ENCODE measurements at places on chromosomes 12 and 14.

GRCh38 chr12:132352896-132353800 is 23.8 kb upstream of the GALNT9 start:
- DNase-seq: no peak

GRCh38 chr14:95833429-95833828 is 43.2 kb upstream of the TUNAR start:
- no peak for DNase-seq

DNA sequence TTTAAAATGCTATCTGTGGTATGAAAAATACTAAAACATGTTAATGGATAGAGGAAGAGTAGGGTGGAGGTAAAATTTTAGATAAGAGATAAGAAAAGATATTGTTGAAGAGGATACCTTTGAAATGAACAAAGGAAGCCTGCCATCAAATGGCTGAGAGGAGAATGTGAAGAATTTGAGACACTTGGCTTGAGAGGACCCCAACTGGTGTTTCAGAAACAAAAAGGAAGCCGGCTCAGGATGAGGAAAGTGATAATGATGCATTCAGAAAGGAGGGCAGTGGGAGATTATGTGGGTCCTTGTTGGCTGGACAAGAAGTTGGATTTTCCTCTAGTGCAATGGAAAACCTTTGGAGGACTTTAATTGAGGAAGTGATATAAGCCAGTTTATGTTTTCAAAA is 264.4 kb downstream of the DUSP6 start:
- DNase-seq: no peak

DNA sequence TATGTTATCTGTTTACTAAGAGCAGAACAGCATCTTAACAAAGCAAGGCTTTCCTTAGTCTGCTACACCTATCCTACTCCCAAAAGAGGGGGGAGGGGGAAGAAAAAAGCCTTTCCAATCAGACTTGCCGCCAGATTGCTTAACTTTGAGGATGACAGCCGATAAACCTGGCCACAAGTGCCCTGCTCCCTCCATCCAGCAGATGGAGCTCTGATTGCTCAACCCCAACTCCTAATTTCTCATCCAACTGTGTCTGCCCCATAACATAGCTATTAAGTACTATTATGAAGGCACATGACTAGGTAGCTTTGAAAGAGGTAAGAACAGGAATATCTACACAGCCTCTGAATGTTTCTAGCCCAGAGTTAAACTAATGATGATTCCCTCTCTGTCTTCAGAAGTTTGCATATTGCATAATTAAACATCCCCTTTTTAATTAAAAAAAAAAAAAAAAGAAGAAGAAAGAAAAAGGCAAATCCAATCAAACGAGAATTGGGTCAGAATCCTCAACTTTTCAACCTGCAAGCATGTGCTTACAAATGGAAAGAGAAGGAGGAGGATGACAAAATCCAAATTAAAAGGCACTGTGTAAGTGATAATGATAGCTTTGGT is 247.4 kb downstream of the GALC start:
- peak; percentile 36 for DNase-seq

GRCh38 chr14:53473480-53473879 is 320.4 kb upstream of the DDHD1 start:
- DNase-seq: no peak

DNA sequence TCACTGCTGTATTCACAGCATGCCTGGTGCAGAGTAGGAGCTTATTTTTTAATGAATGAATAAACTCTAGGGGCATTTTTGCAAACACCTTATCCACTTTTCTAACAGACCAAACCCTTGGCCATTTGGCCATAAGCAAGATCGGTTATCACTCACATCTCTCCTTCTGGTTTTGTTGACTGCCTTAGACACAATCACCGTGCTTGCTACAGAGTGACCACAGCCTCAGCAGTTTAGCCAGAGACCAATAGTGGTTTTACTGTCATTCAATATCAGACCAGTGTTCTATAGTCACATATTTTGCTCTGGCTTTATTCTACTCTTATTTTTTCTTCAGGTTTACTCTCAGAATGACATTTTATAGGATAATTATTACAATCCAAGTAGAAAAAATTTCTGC is 2.2 kb downstream of the KLRB1 start:
- DNase-seq: no peak

DNA sequence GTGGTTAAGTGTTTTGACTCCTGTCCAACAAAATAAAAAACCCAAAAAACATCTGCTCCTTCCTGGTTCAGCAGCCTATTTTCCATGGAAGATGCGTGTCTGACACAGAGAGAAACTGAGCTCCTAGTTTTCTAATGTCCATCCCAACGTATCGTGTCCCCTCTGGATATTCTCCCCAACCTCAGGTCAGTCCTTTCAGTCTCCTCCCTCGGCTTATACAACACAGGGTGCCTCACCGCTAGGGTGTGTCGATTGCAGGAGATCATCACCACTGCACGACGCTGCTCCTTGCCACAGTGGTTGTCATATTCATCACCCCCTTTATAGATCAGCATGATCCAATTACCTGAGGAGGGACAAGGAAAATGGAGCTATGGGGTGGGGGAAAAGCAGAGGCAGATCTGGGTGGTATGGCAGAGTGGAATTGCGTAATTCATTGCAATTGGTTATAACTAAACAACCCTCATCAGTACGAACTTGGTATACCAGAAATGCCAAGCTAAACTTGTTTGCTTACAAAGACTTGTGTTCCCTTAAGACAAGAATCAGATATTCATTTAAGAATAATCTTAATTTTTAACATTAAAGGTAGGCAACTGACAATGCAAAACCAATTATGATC is 5.8 kb downstream of the M6PR start:
- no peak for DNase-seq

DNA sequence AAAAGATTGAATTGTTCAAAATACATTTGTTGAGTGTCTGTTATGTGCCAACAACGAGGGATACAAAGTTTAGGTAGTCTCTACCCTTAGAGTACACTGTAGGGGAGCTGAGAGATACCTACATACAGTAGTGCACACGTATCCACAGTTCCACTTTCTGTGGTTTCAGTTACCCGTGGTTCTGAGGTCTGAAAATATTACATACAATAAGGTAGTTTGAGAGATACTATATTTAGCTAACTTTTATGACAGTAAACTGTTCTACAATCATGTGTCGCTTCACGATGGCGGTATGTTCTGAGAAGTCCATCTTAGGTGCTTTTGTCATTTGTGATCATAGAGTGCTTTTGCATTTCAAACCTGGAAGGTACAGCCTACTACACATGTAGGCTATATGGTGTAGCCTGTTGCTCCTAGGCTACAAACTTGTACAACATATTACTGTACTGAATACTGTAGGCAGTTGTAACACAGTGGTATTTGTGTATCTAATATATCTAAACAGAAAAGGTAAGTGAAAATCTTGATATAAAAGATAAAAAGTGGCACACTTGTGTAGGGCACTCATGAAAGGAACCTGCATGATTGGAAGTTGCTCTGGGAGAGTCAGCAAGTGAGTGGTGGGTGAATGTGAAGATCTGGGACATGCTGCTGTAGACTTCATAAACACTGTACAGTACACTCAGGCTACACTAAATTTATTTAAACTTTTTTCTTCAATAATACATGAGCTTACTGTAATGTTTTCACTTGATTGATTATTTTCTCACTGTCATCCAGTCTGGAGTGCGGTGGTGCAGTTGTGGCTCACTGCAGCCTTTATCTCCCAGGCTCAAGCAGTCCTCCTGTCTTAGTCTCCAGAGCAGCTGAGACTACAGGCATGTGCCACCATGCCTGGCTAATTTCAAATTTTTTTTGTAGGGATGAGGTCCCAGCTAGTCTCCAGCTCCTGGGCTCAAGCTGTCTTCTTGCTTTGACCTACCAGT is 4.0 kb downstream of the CPSF6 start:
- DNase-seq: no peak

DNA sequence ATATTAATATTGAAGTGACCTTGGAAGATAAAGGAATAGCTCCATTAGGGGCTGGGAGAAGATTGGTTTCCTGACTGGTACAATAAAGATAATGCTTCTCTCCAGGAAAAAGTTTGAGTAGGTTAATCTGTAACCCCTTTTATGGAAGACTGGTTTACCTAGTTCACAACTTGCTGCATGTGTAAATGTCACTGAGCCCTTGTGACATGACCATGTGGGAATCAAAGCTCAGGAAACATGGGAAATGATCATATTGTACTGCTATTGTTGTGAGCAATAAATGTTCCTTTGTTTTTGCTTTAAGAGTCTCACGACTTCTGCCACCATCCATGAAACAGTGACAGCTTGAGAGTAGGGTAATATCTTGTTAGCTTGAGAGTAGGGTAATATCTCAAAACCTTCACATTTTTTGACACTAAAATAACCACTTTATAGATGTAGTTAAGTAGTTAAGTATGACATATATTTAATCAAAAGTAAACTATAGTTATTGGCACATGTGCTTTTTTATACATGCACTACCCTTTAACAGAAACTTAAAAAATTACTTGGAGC is 1338.6 kb downstream of the FSCB start:
- DNase-seq: no peak

DNA sequence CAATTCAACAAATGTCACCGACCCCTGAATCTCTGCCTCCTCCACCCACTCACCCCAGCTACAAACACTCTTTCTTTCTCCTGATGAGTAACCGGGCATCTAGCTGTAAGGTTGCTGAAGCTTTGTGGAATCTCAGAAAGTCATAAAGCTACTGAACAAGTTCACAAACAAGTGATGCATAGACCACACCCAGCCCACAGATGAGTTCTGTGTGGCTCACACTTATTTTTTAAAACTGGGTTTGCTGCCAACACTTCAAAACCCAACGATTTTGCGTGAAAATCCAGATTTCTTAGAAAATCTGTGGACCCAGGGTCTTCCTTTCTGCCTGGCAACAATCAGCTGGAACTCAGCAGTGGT is 96.1 kb downstream of the APAF1 start:
- DNase-seq: no peak

DNA sequence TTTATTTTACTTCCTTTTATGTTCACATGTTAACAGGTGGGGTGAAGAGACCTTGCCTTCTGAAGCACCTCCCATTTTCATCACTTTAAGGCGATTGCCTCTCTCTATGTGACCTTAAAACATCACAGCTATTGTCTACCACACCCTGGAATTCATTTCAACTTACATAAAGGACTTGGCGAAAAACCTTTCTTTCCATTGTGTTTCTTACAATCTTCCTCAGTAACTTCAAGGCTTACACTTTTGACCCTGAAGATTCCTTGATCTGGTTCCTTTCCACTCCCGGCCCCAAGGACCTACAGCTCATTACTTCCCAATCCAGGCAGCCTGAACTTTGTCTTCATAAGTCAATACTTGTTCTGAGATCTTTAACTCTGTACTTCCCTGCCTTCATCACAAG is 443.3 kb downstream of the ADAMTS20 start:
- no peak for DNase-seq

DNA sequence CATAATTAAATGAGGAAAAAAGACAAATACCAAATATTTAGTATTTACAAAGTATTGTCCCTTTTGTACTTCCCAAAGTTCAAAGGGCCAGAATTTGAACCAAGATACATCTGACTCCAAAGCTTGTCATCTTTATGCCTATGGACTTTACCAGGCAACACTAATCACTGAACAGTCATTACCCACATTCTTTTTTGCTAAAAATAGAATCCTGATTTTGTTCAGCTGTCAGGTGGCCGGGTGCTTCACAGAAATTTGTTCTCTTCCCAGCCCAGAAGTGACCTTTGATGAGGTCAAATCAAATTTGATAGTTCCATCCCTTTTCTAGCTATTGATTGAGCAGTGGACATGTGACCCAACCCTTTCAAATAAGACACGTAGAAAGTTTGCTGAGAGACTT is 121.6 kb downstream of the LLPH start:
- DNase-seq: no peak

GRCh38 chr14:104756477-104757237 is 3.7 kb downstream of the SIVA1 start:
- DNase-seq: no peak

DNA sequence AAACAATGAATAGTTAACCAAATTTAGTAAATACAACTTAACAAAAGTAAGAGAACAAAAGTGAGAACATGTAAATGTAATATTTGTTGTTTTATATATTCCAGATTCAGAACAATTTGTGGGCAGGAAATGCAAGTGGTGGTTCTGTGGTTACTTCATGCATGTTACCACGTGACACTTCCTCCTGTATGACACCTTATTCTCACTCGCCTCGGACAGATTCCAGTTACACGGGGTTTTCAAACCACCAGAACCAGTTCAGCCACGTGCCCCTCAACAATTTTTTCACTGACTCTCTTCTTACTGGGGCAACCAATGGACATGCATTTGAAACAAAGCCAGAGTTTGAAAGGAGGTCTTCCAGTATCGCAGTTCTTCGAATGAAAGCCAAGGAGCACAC is 21.0 kb downstream of the ALX1 start:
- no peak for DNase-seq

DNA sequence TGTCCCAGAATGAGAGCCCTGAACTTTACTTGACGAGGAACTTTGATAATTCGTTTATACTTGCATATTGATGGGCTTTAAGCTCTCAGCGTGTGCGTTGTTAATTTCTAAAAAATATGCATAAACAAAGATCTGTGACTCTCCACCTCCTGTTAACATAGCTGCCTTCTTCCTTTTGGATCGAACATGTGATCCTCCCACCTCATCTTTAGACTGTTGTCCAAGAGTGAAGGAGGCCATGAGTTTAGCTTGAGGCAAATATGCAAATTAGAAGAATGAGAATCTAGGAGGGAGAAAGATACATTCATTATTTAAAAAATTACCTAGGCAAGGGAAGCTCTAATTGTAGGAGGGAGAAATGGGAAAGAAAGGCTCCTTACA is 617 bp downstream of the TTC8 start:
- peak; percentile 15 for DNase-seq

DNA sequence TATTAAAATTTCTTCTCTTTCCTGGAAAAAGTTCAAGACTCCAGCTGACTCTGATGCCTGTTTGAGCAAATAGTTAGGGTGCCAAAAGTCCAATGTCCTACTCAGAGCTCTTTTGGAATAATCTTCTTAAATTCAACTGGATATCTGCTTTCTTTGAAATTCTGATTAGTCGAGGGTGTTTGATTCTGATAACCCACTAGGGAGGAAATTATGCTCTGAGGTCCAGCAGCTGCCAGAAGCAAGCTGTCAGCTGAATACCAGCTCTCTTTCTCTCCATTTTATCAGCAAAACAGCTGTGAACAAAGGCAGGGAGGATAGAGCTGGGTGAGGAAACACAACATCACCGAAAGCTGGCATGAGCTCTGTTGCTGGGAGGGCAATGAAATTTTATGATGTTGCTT is 141.5 kb downstream of the CAND1 start:
- DNase-seq: no peak
